ENCODE measurements at places on chromosomes 2 and 18.

DNA sequence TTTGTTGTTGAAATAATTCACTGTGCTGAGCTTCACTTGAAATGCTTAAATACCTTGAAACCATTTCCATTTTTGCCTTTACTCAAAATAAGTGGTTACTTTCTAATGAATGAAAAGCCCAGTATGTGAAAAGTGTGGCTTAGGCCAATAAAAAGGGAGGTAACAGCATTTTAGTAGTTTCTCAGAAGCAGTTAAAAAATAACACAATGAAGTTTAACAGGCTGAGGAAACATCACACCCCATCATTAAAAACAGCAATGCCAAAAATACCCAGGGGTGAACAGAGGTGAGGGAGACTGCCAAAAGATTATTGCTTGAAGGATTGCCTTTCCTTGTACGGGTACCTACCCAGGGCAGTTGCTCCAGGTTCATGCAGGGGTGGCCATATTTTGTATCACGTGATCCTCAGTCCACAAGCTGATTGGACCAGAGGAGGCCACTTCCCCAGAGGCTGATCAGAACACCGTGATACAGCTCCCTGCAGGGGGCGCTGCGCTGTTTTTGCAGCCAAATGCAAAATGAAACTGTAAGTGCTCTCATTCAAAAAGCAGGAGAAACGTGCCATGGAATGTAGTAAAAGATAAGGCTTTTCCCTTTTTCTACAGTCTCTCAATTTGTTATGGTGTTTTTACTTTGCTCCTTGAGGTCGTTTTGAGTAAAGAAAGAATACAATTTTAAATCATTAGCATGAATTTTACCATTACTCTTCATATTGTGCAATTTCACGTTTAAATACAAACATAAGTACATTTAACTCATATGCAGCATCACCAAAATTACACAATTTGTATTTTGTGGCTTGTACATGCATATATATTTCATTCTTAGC is 70.2 kb upstream of the SH3BP4 start:
- DNase-seq, result peak; percentile 85

DNA sequence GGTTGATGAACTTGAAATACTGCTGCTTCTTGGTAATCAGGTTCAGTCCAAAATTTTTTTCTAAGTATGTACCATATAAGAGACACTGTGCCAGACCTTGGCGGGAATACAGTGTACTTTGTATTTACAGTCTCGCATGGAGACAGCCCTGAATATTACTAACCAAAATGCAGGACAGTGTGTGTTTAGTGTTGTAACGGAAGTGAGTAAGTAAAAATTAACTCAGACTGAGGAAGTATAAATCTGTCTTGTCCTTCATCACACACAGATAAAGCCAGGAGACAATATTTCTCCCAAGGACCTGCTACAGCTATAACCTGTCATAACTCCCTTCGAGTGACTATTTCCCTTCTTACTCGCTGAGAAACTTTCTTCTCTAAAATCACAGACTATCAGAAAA is 76.9 kb downstream of the ACTR3 start:
- DNase-seq, result peak; percentile 16

DNA sequence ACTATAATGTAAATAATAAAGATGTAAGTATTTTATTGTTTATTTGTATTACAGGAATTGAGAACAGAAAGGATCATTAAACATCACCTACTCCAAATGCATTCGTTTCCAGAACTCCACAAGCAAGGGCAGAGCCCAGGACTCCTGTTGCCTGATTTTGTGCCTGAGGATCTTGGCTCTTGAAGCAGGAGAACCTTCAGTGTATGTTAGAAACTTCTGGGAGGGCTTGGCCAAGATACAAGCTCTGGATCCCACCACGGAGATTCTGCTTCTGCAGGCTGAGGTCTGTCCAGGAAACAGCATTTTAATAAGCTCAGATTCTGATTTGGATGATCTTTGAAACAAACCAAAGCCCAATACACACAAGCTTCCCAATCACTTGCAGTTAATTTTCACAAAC is 142.4 kb upstream of the SOX11 start:
- DNase-seq, result no peak

DNA sequence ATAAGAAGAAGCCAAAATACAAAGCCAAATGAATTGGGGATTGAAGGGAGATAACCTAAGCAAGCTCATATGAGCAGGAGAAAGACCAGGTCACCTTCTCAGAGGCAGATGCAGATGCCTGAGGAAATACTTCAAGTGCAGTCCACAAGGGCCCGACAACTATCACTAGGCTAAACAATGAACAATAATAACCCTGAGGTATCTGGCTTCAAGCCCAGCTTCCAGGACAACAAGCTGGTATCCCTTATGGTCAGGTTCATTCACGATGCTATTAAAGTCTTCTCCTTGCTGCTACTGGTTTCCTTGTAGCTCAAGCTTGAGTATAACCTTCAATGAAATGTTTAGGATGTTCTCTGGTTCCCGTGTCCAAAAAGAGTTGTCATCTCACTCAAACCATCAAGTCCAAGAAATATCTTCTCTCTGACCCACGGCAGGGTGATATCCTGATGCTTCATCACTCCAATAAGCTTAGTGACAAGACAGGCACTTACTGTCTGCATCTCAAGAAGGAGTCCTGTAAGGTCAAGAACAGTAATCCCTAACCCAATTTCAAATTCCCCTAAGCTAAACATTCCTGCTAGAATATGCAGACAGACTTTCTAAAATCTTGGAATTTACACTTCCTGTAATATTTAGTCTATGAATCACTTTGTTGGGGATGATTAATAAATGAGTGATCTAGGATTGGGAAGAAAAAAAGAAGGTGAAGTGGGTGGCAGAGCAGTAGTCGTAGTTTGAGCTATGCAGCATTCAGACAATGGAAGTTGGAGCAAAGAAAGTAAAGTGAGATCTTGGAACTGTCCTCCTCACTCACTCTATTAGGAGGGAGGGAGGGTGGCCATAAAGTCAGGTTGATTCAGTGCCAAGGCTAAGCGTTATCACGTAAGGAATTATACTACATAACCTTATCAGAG is 33.1 kb downstream of the CHN1 start:
- DNase-seq, result peak; percentile 89

- DNase-seq, result peak; percentile 64
Measured at GRCh38 chr2:67567886-67568285, 170.8 kb downstream of the ETAA1 start.

DNA sequence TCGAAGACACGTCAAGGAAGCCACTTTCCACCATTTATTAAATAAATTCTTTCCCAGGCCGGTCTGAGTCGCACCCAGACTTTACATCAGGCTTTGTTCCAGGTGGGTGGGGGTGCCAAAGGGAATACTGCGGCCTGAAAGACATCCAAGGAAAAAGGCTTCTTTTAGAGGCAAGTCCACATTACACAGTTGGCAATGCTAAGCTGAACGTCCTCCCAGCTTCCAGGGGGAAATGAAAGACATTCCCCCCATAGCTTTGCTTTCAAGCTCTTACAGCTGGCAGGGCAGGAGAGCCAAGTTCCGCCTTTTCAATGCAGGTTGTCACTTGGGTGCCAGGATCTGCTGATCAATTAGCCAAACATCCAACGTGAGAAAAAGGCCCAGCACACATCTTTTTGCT is 36.5 kb upstream of the PTPN4 start:
- DNase-seq, result peak; percentile 30

- peak; percentile 95 for DNase-seq
Measured at GRCh38 chr2:32647180-32647651, 19.4 kb downstream of the TTC27 start.

GRCh38 chr18:44036501-44036900 is 644.2 kb upstream of the SETBP1 start:
- no peak for DNase-seq

GRCh38 chr18:72866442-72866900 is 1.3 kb downstream of the NETO1 start:
- DNase-seq, result no peak

DNA sequence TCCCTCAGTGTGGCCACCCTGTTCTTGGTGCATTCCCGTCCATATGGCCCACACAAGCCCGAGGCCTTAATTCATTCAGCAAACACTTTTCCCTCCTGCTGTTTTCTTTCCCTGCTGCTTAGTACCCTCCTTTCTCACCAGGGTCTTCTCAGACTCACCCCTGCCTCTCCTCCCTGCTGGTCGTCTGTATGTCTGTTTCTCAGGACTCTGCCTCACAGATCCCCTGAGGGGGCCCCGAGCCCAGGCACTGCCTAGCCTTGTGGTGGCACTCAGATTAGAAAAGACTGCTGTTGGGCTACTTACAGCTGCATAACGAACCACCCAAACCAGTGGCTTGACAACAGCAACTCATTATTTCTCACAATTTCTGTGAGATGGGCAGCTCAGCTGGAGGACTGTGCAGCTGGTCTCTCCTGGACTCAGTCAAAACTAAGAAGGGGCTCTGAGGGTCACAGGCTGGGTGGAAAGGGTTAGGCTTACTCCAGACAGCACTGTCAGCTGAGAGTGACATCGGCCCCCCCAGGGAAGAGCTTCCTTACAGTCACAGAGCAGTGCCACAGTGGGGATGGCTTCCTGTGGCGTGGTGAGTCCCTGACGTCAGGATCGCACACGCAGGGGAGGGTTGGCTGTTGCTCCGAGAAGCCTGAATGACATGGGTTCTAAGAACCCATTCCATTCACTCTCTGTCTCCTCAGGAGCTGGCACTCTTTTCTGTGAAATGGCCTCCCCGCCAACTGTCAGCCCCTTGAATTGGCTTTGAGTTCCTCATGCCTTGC is 139.0 kb downstream of the UXS1 start:
- no peak for DNase-seq

GRCh38 chr2:75573145-75573878 is 12.6 kb upstream of the EVA1A start:
- DNase-seq, result no peak

GRCh38 chr2:174703430-174703829 is 60.8 kb downstream of the CHRNA1 start:
- DNase-seq, result no peak

DNA sequence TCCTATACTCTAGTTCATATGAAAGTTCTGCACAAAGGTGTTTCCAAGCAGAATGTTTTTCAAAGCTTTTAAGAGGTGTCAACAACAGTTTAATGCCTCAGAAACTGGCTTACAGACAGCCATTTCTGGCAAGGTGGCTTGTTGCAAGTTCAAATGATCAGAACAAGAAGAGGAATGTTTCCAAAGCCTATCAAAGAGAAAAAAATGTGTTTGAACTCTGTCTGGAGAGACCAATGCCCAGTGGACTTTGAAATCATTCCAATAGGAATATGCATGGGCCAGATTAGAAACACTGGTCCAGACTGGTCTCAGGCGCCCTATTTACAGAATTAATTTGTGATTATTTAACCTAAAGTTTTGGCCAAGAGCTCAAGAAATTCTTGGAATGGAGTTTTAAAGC is 106.2 kb downstream of the CPS1 start:
- no peak for DNase-seq

DNA sequence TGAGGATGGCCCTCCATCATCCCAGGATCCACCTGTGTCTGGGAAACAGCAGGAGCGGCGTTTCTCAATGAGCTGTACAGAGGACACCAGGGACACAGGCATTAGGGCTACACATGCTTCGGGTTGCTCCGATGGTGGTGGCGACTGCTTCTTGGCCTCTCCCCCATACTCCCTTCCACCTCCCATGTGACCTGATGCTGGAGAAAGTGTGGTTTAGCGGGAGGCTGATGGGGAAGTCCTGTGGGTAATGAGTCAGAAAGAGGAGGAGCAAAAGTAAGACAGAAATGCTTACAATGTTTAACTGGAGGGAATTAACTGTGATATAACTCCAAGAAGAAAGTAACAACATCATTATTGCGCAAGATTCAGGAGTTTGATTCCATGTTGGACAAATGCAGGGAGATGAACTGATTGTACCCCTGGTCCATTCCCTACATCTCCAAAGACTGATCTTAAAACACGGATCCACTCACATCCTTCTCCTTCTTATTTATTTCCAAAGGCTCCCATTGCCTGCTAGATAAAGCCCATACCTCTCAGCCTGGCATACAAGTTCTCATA is 186.6 kb downstream of the NRP2 start:
- peak; percentile 86 for DNase-seq

- DNase-seq, result no peak
Measured at GRCh38 chr2:229205704-229206103, 65.4 kb downstream of the PID1 start.

DNA sequence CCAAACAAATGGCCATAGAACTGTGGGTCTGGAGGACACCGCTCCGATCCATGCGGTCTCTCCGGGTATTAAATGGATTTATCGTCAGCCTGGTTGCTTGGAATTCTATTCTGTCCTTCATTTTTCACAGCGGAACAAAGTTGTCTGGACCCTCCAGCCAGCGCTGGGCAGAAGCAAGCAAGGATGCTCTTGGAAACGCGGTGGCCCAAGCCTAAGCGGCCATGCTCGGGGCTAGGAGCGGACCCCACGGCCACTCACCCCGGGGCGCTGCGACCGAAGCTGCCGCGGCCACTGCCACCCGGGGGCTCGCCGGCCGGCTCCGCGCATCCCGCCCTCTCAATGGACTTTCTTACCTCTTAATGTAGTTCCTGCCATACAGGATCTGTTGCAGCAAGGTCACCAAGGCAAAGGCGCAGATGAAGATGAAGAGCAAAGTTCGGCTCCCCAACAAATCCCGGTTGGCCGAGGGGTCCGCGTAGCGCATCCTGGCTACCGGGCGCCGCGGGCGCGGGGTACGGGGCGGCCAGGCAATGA is 761 bp downstream of the ST8SIA5 start:
- no peak for DNase-seq

GRCh38 chr2:152617456-152618192 is 99.6 kb downstream of the PRPF40A start:
- DNase-seq, result peak; percentile 16

- DNase-seq, result peak; percentile 93
Measured at GRCh38 chr2:30300456-30301221, 69.3 kb downstream of the LBH start.

- no peak for DNase-seq
Measured at GRCh38 chr2:174664084-174664759, 66.6 kb upstream of the WIPF1 start.

DNA sequence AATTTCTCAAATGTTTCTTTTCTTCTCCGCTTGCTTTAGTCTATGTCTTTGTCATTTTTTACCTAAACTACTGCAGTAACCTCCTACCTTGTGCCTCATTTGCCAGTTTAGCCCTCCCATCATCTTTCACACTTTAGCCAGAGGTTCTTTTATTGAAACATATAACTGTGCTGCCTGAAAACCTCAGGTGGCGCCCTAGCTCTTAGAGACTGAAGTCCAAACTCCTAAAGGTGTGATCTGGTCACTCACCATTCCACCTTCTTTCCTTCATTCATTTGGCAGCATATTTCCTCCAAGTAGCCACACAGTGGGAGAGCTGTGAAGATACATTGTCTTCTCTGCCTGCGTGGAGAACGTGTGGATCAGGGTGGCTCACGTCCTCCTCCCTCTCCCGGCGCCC is 98.2 kb upstream of the MAPRE2 start:
- DNase-seq, result no peak

GRCh38 chr2:174444761-174445160 is 42.1 kb downstream of the GPR155 start:
- no peak for DNase-seq
